Activated effector memory CD4-positive, alpha-beta T cell treated with anti-CD3 and anti-CD28 coated beads, Interleukin-2, amount 50 U/mL, for 16 hours (primary cell): ENCODE measurements at places on chromosomes 16 and 17.
A peak's percentile ranks its signal among the peaks of the same experiment; 100 is the strongest.

DNA sequence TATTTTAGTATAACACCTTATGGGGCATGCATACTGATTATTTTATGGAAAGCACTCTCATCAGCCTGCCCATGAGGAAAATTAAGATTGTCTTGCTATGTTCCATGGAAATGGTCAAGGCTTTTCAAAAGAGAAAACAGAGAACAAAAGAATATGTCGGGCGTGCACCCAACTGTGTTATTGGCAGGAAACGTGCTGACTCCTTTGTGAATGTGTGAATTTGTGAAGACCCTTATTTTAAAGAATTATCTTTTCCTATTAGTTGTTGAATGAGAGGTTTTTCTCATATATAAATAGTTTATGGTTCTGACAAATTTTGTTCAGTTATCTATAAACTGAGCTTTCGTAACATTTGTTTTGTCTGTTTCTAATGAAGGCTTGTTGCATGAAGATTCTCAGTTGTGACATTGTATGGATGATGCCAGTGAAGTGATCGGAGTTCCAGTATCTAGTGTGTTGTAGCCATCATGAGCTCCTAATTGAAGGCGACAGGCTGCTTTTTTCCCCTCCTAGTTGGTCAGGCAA is 180.0 kb downstream of the BCAS3 start:
- no peak for DNase-seq

DNA sequence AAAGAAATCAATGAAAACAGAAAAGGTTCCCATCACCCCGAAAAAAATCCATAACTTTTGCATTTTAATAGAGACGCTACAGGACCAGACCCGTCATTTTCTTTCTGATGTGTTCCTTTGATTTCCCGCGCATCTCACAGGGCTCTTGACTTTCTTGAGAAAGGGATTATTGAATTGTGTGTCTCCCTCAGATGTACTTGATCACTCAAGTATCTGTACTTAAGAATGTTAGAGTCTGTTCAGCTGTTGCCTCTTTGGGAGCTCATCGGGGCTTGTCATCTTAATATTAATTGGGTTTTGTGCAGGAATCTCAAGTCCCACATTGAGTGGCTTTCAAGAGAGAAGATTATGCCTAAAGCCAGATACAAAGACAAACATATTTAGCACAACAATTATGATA is 606.4 kb upstream of the SALL1 start:
- no peak for DNase-seq

DNA sequence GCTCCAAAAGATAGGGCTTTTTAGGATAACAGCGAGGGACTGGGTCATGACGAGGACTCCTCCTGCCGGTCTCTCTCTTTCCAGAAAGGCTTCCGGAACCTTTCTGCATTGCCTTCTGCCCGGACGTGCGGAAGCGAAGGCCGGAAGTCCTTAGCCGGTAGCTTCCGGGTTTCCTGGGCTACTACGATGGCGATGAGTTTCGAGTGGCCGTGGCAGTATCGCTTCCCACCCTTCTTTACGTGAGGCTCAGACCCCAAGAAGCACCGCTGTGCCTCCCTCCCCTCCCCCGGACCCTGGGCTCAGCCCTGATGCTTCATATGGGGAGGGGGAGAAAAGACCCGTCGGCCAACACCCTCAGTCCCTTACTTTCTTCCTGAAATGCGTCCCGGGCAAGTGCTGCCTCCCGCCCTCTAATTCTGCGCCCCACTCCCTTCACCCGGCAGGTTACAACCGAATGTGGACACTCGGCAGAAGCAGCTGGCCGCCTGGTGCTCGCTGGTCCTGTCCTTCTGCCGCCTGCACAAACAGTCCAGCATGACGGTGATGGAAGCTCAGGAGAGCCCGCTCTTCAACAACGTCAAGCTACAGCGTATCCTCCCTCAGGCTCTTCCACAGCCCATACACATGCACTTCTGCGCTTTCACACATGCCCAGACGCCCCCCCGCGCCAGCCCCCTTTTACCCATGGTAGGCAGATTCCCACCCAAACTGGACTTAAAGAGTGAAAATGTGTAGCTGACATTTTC is at the start of gene VPS25:
Gene VPS25, plus strand, starts transcription at position 160 of the 746 bp plus-strand sequence. Its CDS starts 27 bp downstream, at position 187.
- DNase-seq = peak; percentile 91

DNA sequence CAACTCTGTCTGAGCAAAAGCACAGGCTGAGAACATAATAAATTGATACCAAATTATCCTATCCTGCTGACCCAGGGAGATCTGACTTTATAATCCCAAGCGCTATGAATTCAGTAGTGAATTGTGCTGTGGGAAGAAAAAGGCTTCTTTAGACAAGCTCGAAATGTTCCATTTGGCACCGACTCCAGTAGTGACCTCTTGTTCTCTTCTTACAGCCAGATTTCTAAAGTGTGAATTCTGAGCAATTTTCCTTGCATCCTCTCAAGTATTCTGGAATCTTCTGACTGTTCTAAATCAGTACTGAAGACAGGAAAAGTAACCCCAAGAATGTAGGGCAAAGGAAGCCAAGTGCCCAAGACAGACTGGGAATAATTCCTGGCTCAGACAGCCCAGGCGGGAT is 58.2 kb downstream of the CDYL2 start:
- no peak for DNase-seq

GRCh38 chr17:2004435-2004952 is 20.6 kb downstream of the RTN4RL1 start:
- DNase-seq = no peak

DNA sequence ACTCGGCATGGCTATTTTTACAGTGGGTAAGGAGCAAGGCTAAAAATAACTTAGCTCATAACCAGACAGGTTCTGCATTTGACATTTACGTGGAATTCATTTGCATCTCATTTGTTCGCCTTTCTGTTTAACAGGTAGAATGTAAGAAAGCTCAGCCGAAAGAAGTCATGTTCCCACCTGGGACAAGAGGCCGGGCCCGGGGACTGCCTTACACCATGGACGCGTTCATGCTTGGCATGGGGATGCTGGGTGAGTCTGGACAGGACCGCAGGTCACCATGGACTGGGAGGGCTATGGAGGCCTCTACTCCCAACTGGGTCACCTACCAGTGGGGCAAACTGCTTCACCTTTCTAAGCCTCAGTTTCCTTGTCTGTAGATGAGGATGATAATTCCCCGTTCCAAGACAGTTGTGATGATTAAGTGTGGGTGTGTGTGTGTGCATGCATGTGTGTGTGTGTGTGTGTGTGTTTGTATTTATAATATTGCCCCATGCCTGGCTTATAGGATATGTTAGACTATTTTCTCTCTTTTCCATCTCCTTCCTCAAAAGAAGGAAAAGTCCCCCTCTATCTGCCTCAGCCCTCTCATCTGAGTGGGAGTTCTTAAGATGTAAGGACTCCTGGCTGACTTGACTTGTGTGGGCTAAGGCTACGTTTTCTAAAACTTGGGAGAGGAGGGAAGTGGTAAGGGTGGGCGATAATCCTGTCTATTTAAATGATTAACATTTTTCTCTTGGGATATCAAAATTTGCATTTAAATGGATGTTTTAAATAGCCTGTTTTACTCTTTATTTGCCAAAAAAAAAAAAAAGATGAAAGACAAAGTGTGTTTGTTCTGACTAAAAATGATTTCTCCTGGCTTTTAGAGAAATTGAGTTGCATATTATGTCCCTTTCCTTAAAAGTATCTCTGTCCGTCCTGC is 129.0 kb downstream of the CCDC182 start:
- DNase-seq = no peak

- DNase-seq = no peak
Measured at GRCh38 chr17:17132746-17133145, 73.4 kb downstream of the PLD6 start.

- no peak for DNase-seq
Measured at GRCh38 chr16:79677799-79678530, 77.4 kb upstream of the MAF start.

GRCh38 chr17:76862494-76862893 is 5.7 kb upstream of the MGAT5B start:
- no peak for DNase-seq

- no peak for DNase-seq
Measured at GRCh38 chr17:50052822-50053653, 2.9 kb upstream of the ITGA3 start.

DNA sequence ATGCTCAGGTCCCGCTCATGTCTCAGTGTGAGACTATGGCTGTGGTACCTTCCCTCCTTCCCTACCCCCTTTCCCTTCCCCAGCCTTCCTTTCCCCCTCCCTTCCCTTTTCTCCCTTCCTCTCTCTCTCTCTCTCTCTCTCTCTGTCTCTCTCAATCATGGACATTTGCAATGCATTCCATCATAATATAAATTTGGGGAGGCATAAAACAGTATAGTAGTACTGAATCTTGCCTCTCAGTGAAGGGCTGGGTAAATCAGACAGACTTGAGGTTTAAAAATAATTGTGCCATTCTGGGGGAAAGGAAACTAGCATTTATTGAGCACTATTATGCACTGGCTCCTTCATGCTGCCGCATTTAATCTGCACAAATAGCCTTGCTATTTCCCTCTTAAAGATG is 4.3 kb downstream of the ZKSCAN2 start:
- no peak for DNase-seq

GRCh38 chr16:77668201-77668600 is 54.1 kb upstream of the NUDT7 start:
- no peak for DNase-seq

DNA sequence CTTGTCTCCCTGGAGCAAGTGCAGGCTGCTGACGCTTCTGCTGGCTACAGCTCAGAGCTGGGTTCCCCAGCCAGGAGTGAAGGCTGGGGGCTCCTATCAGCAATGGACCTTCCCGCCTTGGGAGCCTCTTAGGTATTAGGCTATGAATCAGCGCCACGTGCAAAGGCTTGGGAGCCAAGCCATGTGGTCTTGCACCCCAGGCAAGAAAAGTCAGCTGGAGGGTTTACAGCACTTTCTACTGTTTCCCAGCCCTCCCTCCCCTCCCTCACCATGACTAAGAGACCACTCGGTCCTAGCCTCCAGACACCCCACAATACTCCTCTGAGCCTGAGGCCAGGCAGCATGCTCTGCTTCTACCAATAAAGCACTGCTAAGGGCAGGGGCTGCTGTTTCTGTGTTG is 12.3 kb downstream of the EPX start:
- no peak for DNase-seq

DNA sequence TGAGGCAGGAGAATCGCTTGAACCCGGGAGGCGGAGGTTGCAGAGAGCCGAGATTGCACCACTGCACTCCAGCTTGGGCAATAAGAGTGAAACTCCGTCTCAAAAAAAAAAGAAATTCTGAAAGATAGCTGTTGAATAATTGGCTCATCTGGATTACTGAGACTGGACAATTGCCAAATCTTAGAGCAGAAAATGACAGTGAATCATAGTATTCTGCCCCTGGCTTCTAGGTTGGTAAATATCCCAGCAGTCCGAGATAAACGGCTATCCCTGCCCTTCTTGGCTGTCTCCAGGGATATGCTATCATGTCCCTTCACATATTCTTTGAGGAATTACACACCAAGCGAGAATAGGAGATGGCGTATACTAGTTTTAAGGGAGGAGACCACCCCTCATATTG is 35.5 kb upstream of the METTL16 start:
- DNase-seq = no peak

DNA sequence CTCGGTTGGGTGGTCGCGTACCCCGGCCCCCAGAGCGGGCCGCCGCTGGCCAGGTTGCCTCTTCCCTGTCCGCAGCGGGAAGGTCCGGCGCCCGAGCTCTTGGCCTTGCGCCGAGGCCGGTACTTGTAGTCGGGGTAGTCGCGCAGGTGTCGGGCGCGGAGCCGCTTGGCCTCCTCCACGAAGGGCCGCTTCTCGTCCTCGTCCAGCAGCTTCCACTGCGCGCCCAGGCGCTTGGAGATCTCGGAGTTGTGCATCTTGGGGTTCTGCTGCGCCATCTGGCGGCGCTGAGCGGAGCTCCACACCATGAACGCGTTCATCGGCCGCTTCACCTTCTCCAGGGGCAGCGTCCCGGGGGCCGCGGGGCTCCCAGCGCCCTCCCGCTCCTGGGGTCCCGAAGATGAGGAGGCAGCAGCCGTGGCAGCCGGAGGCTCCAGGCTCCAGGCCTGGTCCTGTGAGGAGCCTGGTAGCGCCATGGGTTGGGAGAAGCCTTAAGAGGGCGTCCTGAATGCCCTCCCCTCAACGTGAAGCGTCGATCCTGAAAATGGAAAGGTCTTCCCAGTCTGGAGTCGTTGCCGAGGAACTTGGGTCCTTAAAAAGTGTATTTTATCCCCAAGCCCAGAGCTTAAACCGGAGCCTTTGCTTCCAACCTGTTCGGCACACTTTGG is 558 bp downstream of the SOX15 start:
- DNase-seq = peak; percentile 86

DNA sequence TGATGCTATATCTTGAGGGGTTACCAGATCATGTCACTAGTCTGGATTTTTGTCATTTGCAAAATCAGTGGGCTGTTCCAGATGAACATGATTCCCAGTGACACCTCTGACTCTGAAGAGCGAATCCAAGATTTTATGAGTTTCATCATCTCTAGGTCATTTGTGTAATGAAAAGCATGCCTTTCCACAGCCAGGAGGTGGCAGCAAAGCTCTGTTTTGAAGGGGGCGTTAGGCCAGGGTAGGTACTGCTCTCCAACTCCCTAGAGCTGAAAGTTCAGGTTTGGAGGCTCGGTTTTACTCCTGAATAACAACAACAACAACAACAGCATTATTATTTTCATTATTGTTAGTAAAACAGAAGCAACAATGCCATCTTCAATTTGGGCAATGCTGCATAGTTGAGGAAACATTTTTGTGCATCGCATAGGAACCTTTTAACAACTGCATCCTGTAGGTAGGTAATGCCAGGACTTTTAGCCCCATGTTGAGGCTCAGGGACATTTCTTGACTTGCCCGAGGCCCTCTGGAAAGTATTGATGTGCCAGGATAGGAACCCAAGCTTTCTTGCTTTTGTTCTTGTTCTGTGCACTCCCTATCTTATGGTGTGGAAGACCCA is 77.0 kb downstream of the MYH13 start:
- DNase-seq = no peak
